IMR-90 (cell line): ENCODE measurements at places on chromosomes 11 and 22.
A peak's percentile ranks its signal among the peaks of the same experiment; 100 is the strongest.

DNA sequence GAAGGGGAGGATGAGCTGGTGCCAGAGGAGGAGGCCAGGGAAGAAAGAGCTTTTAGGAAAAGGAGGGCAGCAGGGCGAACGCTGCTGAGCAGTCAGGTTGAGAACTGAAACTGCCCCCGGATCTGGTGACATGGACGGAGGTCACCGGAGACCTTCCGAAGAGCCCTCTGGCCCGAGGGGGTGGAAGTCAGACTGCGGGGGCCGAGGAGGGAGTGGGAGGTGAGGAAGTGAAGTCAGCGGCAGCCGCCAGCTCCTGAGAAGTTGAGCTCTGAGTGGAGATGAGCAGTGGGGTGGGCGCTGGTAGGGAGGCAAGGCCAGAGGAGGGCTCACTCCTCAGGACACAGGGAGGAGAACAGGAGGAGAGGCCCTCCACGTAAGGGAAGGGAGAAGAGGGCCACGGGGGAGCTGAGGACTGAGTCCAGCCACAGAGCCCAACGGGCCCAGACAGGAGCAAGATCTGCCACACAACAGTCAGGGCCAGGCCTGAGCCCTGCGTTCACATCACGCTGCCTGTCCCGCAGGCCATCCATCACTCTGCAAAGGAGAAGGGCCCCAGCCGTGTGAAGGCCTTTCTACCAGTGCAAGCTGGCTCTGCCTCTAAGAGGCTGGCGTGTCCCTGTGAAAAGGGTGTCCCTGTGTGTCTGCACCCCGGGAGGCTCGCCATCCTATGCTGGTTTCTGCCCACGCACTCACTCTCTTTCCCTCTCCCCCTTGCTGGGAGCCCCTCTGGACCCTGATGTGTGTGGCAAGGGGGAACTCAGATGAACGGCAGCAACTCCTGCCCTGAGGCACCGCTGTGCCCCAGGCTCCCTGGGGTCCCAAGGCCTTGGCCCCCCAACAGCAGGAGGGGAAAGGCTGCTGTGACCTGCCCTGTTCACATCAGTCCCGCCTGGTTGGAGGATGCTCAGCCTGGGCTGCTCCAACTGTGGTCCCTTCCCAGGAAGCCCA lies 19.0 kb upstream of the LRRC32 start:
- no peak for DNase-seq

GRCh38 chr11:72235351-72236057 lies 8.5 kb downstream of the PHOX2A start:
- no peak for DNase-seq

- no peak for DNase-seq
Measured at GRCh38 chr11:45336136-45336535, 50.0 kb upstream of the SYT13 start.

GRCh38 chr22:24424901-24425775 lies 2.3 kb upstream of the ADORA2A start:
- DNase-seq = no peak

DNA sequence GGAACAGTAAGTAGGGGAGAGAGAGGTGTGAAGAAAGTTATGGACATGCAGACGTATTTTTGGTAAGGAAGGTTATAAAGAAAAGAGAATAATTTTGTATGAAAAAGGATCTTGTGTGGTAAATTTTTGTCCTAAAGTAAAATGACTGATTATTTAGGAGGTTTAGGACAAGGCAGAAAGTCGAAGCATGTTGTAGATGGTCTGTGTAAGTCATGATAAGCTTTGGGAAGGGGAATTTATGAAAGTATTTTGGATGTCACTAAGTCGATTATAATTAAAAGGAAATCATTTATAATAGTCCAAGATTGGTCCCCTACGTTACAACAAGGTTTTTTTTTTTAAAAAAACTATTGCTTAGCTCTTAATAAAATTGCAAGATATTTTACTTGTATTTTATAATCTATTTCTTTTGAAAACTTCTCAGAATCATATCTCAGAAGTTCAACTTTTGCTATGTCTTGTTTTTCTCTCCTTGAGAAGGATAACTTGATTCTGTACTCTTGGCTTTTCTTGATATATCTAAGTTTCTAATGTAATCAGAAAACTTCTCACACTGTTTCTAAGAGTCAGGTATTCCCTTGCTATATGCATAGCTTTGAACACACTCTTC lies 10.9 kb upstream of the CABP2 start:
- no peak for DNase-seq

GRCh38 chr11:95157824-95158223 lies 68.2 kb downstream of the ENDOD1 start:
- no peak for DNase-seq

DNA sequence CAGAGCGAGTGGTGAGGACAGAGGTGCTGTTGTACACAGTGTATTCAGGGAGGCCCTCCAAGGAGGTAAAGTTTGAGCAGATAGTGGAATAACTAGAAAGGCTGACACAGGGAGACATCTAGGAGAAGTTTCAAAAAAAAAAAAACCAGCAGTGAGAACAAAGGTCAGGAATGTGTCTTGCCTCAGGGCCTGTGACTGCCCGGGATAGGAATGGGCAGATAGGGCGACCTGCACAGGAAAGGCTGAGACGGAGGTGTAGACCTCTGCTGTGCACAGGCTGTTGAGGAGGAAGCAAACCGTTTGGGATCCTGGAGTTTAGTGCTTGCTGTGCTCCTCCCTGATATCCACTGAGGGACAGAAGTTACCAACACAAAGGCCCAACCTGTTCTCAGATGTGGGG lies 406.5 kb upstream of the B3GAT1 start:
- no peak for DNase-seq

GRCh38 chr11:120465921-120466534 lies 45.5 kb upstream of the GRIK4 start:
- no peak for DNase-seq

- no peak for DNase-seq
Measured at GRCh38 chr11:93715797-93716396, 25.4 kb downstream of the TAF1D start.

GRCh38 chr22:49693416-49693815 lies 134.3 kb downstream of the BRD1 start:
- DNase-seq = no peak

GRCh38 chr11:102322560-102322959 lies 5.3 kb downstream of the BIRC3 start:
- no peak for DNase-seq

- DNase-seq = no peak
Measured at GRCh38 chr11:86696451-86696850, 24.0 kb upstream of the ME3 start.

DNA sequence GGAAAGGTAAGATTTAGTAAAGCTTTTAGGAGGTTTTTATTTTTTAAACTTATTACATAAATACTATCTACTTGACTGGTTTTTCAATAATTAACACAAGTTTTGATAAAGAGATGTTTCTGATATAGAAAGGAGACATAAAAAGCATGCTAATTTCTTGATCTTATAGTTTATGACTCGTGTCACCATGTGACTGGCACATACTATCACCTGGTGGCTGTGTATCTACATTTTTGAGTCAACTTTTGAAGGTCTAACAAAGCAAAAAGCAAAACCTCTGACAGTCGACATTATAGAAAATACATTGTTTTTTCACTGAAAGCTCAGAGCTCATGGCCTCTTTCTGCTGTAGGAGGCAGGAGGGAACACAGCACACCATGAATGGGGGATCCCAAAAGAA lies 810 bp downstream of the ACRV1 start:
- no peak for DNase-seq

- no peak for DNase-seq
Measured at GRCh38 chr11:113504586-113504985, 29.4 kb upstream of the DRD2 start.

- peak; percentile 73 for DNase-seq
Measured at GRCh38 chr22:36470994-36471331, 10.5 kb downstream of the TXN2 start.

GRCh38 chr11:12376259-12377081 lies 901 bp upstream of the PARVA start:
- DNase-seq = peak; percentile 91

DNA sequence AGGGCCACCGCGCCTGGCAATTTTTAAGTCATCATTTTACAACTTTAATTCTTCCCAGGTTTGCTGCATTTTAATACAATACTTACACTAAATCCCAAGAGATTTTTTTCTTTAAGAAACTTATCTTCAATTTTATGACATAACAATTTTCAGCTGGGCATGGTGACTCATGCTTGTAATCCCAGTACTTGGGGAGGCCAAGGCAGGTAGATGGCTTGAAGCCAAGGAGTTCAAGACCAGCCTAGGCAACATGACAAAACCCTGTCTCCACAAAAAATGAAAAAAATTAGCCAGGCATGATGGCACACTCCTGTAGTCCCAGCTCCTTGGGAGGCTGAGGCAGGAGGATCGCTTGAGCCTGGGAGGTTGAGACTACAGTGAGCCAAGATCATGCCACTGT lies 38.8 kb downstream of the CLDN25 start:
- no peak for DNase-seq

- no peak for DNase-seq
Measured at GRCh38 chr22:22200569-22201184, 43.9 kb upstream of the VPREB1 start.

DNA sequence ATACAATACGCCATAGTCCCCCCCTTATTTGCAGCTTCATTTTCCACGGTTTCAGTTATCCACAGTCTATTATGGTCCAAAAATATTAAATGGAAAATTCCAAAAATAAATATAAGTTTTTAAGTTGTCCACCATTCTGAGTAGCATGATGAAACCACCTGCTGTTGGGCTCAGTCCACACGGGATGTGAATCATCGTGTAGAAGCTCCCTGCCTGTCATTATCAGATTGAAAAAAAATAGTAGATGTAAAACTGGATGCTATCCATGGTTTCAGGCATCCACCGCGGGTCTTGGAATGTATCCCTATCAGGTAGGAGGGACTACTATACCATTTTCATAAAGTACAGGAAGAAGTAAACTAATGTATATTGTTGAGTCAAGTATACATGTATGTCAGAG lies 127.4 kb downstream of the TTC17 start:
- peak; percentile 43 for DNase-seq

DNA sequence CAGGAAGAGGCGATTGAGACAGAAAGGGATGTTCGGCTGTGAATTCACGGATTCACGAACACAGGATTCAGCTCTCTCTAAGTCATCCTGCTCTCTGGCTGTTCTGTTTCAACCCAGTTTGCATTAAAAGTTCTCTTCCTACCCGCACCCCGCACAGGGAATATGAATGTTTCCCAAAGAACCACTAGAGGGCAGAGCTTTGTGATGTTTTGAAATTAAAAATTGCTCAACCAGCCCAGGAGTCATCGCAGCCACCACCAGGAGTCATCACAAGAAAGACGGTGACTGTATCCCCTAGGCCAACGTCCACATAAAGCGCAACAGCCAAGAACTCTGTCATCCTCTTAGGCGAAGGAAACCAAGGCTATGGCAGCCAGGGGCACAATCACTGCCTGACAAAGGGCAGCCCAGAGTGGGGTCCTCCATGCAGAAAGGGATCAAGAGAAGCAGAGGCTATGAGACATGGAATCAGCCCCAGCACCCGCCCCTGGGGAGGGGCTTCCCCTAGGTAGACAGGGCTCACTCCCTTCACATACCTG lies 122.4 kb downstream of the WT1 start:
- DNase-seq = peak; percentile 52

DNA sequence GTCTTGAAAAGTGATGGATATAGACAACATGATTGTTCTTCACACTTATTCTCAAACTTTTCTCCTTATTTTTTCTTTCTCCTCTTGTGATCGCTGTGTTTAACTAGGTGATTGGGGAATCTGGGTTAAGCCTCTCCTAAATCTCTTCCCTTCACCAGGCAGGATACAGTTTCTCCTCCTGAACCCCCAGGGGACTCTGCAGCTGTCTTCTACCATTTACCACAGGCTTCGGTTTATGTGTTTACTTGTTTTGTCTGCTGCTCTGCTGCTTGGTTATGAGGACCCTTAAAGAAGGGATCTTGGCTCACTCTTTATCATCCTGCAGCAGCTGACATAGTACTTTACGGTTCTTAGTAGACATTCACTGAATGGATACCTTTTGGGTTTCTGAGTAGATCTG lies 124.2 kb downstream of the NCAM1 start:
- DNase-seq = no peak

- no peak for DNase-seq
Measured at GRCh38 chr11:18699848-18700261, 1.3 kb downstream of the TMEM86A start.

GRCh38 chr22:44127356-44127755 lies 53.4 kb upstream of the PARVG start:
- DNase-seq = no peak

- DNase-seq = no peak
Measured at GRCh38 chr11:132314911-132315455, 944.6 kb downstream of the NTM start.

- DNase-seq = no peak
Measured at GRCh38 chr11:114664641-114665040, 13.7 kb upstream of the NXPE2 start.

- peak; percentile 68 for DNase-seq
Measured at GRCh38 chr11:108199446-108200321, 22.8 kb downstream of the NPAT start.

DNA sequence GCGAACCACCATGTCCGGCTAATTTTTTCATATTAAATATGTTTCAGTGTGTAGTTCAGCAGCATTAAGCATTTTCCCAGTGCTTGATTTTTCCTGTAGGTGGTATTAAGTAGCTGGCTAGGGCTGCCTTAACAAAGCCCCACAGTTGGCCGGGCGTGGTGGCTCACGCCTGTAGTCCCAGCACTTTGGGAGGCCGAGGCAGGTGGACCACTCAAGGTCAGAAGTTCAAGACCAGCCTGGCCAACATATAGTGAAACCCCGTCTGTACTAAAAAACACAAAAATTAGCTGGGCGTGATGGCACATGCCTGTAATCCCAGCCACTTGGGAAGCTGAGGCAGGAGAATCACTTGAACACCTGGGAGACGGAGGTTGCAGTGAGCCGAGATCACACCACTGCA lies 33.5 kb upstream of the TOLLIP start:
- no peak for DNase-seq

DNA sequence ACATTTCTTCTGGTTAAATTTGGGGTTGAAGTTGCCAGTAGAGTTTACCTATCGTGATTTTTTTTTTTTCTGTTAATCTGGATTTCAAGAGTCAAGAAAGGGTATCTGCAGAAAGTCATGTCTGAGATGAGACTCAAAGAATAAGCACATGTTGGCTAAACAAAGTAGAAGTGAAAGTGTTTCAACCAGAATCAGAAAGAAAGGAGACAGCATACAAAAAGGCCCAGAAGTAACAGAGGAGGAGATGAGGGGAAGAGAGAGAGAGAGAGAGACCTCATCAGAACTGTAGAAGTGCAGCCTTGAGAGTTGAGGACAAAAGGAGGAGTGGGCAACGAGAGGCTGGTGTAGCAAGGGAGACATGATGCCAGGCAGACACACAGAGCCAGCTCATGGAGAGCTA lies 54.9 kb downstream of the SVIP start:
- DNase-seq = no peak
